ENCODE measurements at places on chromosomes 2 and 18.

DNA sequence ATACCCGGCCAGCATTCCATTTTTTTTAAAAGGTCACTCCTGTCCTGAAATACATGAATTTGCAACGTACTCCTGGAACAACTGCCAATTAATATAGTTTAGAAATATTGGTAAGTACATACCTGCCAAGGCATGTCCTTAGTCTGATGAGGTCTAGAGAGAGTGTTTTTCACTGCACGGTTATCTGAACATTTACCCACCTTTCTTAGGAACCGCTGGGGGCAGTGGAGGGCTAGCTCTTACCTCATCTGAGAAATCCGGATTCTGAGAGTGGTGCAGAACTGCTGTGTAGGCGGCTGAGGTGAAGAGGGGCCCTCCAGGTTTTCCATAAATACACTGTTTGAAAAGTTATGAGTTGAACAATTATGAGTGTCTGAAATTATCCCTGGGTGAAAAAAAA, 133.1 kb upstream of the CCDC195 start:
- DNase-seq: no peak

DNA sequence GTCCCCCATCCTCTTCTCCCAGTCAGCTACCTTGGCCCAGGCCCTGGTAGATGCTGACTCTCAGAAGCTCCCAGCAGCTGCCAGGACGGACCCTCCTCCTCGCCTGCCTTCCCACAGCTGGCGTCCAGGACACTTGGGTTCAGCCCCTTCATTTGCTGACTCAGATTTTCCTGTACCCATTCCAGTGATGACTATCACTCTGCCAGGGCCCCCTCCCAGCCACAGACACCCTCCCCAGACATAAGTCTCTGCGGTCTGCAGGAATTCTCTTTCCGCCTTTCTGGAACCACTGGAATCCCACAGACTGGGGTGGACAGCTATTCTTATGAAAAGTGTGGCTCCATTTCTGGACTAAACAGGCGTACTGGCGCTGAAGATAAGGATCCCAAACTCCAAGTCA, 260.3 kb upstream of the EPAS1 start:
- DNase-seq: no peak

GRCh38 chr2:191574232-191574631, 103.7 kb upstream of the NABP1 start:
- DNase-seq: no peak

GRCh38 chr2:8543383-8544170, 138.3 kb upstream of the ID2 start:
- DNase-seq: no peak

DNA sequence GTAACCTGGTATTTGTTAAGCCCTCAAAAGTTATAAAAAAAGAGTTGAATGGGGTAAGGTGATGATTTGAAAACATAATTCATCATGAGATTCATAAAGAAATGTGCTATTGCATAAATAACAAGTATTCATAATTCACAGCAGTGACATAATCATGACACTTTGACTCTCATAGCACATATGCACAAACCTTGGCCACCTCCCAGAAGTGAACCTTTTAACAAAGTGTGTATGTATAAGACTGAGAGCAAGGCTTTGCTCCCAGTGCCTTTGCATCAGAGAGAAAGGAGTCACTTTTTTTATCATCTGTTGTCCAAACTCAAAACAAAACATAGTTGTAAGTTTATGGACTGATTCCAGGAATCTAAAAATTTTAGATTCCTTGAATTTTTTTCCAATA, 15.0 kb upstream of the HTR2B start:
- DNase-seq: no peak

DNA sequence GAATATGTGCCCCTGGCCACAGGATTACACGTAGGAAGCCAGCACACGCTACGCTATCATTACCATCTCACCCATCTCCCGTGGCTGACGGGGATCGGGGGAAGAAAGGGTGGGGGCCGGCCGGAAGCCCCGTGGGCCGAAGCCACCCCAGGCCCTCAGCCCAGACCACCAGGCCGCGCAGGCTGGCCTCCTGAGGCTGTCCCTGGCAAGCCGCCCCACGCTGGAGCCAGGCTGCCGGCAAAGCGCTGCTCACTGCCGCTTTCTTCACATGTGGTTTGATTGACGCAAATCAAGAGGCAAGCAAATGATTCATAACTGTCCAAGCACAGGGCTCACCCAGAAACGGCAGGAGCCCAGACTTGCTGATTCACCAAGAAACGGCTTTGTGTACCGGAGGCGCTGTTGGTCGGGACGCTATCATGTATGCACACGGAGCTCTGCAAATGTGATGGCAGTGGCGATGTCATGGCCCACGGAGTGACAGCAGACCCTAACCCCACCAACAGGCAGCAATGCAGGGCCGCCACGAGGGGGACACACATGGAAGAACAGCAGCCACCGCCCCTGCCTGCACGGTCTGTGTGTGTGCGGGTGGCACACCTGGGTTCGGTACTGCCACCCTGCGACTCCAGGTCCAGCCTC, 125.7 kb downstream of the HDAC4 start:
- DNase-seq: no peak

- no peak for DNase-seq
Measured at GRCh38 chr2:23561088-23561487, 176.1 kb downstream of the KLHL29 start.

DNA sequence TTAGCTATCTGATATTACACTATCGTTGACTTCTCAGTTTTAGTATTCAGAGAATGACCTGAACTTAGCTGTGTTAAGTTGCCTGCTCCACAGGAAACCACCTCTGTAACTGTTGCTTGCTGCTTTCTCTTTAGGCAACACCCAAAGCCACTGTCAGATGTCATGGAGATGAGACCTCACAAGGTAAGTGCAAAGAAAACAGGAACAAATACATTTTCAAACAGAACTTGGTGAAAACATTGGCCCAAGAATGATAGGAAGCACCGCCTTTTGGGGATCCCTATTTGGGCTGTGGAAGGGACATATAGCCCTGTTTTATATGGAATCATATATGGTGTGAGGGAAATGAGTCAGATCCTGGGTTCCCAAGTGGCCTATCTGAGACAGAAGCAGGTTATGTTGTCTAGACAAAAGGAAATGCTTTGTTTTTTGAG, 143.4 kb downstream of the UBE2E3 start:
- no peak for DNase-seq

DNA sequence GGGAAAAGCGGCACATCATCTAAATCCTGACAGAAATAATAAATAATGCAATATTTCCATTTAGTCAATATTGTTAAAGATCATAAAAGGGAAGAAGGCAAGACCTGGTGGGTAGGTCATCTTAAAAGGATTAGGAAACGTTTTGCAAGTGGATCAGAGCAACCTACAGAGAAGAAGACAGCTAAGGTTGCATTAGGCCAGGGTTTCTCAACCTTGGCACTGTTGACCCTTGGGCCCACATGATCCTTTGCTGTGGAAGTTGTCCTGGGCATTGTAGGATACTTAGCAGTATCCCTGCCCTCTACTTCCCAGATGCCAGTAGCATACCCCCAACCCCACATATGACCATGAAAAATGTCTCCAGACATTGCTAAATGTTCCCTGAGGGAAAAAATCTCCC, 55.0 kb downstream of the KLF7 start:
- no peak for DNase-seq

DNA sequence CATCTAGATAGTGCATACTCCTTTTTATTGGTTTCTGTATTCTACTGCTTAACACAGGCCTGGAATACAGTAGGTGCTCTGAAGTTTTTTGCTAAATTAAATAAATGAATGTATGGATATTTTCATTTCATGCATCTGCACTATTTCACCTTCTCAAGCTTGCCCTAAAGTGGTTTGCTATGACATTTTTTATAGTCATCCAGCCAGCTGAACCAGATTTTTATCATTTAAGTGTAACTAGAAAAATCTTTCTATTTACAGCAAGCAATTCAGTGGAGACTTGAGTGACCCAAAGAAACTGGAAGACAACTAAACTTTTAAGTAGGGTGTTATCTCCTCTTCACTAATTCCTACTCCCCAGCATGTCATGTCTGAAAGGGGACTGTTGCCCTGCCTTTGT, 354.9 kb downstream of the OSR1 start:
- no peak for DNase-seq

DNA sequence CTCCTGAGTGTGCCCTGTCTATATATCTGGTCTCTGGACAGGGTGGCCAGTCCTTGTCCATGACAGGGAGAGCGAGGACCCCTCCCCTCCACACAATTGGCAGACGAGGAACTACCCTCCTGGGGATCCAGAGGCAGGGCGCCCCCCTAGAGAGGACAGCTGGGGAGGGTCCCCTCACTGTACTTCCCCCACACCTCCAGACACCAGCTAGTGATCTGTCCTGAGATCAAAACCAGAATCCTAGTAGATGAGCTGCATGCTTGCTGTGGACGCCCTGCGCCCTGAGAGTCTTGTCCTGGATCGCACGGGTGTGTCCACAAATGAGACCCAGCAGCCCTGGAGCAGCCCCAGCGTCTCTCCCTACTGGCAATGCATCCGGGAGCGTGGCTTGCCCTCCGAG, 83.4 kb upstream of the PXDN start:
- no peak for DNase-seq

DNA sequence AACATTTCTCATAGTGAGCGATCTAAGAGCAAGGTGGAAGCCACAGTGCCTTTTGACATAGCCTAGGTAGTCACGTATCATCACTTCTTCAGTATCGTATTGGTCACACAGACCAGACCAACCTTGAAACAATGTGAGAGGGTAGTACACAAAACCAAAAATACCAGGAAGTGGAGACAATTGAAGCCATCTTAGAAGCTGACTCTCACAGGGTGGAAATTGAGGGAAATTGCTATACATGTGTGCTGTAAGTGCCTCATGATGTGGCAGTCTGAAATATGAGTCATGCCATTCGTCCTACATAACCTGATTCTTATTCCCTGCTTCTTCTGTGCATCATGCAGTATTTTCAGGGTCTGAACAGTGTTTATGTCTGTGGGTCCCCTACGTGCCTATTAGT, 62.3 kb upstream of the STON1 start:
- no peak for DNase-seq

DNA sequence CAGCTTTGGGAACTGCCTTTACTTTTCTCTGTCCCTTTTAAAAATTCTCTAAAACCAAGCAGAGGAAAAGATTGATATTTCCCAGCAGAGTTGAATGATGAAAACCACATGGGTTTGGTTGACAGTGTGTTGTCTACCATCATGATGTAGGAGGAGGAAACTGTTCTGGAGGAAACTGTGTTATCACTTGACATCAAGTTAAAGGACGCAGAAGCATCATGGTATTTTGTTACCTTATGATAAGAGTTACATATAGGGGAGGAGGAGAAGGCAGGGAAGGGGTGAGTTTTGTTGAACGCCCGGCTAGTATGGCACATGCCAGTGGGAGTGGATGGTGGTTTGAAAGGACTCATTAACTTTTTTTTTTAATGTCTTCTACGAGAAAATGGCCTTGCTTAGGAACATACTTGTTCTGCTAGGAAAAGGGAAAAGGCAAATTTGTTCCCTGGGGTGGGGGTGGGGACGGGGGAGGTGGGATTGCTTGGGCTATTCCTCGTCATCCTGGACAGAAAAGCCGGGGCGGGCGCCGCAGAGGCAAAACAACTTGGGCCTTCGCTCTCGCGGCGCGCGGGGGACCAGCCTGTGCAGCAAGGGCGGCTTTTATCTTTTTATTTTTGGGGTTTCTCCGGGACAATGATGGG, 766 bp downstream of the TMEM17 start:
- no peak for DNase-seq

Data from NCI-H524 (cell line).